Stimulated activated CD8-positive, alpha-beta memory T cell treated with anti-CD3 and anti-CD28 coated beads, Interleukin-2, amount 100 ng/mL, for 1 hour (primary cell): ENCODE measurements at places on chromosomes 7 and 10.

- peak; percentile 76 for DNase-seq
These were observed at the start of gene IMPDH1 for GRCh38 chr7:128409596-128410450. IMPDH1 (minus strand) TSS chr7:128409982; CDS start chr7:128409901, 81 bp downstream.

DNA sequence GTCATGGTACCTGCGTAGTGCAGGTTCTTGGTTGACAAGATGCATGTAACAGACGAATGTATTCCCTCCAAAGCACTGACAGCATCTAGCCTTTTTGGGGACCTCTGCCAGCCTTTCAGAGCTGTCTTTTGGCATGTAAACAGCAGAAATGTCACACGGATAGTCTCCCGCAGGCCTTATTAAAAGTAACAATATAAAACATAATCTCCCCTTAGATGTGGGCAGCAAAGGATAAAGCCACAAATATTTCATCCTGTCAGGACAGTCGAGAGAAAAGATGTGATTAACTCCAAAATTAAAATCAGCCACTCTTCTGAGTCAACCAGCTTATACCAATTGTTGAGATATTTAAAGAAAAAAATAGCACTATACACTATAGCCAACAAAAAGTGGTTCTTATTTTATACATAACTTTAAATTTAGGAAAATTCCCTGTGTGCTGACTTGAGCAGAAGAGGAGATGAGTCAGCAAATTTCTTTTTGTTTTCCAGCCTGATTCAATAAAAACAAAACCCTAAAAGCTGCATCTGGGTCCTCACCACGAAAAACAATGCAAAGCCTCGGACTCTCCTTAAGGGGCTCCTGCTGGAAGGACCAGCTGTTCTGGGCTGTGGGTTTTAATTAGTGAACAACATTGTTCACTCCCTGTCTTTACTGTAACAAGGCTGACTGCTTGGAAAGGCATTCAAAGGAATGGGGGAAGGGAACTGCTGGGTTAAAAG lies 240.2 kb downstream of the ADAM12 start:
- no peak for DNase-seq

- DNase-seq, result no peak
These were observed 37.1 kb downstream of the SLC25A13 start for GRCh38 chr7:96284835-96285234.

DNA sequence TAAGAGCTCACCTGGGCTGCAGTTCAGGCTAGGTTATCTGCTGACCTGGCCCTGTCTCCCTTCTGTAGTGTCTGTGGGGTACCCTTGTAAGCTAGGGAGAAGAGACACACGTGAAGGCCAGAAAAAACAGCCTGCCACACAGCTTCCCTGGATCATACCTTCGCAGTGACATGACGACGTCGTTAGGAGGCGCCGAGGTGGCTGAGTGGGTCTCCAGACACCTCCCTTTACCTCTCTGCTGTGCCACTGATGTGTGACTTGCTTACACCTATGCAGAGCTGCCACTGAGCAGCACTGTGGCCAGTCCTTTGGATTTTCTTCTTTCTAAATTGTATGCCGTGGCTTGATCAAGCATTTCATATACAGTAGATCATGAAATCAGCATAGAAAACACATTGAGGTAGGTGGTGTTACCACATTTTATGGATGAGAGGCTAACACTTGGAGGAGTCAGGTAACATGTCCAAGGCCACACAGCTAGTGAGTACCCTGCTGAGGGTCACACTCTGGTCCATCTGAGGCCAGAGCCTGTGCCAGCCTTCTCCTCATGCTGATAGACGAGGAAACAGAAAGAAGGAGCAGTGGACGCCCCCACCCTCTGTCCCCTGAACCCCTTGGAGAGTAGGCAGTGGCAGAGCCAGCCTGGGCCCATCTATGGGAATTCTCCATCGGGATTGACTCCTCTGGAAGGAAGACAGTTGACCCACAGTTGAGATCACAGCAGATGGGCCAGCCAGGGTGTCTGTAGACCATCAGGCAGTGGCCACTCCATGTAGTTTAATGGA lies 23.1 kb downstream of the HTRA1 start:
- no peak for DNase-seq

GRCh38 chr7:117249696-117250095 lies 73.2 kb downstream of the WNT2 start:
- DNase-seq, result no peak

- DNase-seq, result no peak
These were observed 5.8 kb upstream of the UPP1 start for GRCh38 chr7:48083114-48083830.

- DNase-seq, result no peak
These were observed 311.2 kb upstream of the GNAI1 start for GRCh38 chr7:79823246-79823951.
